ENCODE measurements at places on chromosomes 1 and 21. TPM values are rescaled to one million over a fixed set of nuclear protein-coding genes. Genes with fewer than 3 reads are reported as not detected.

DNA sequence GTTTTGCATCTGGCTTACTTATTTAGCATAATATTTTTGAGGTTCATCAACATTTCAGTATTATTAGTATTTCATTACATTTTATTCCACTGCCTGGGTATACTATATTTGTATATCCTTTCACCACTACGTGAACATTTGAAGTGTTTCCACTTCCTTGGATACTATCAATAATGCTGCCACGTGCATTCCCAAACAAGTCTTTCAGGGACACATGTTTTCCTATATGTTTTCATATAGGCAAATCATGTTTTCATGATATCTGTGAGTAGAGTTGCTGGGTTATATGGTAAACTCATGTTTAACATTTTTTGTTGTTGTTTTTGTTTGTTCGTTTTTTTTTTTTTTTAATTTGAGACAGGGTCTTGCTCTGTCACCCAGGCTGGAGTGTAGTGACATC lies 380.1 kb downstream of the OMA1 start:
- H3K27ac ChIP-seq, result no peak overlapping the region
- H3K4me3 ChIP-seq, result no peak overlapping the region
- no peaks in the 10 kb centered on the region for H3K27me3 ChIP-seq
- H3K36me3 ChIP-seq, result no peaks in the 10 kb centered on the region
- peaks cover 3% of the 10 kb centered on the region for H3K4me1 ChIP-seq

- no peaks in the 10 kb centered on the region for H3K27me3 ChIP-seq
- no peak for DNase-seq
- H3K36me3 ChIP-seq, result no peaks in the 10 kb centered on the region
- no peak overlapping the region for H3K27ac ChIP-seq
Measured at GRCh38 chr1:78540048-78540447, 49.3 kb downstream of the PTGFR start.

DNA sequence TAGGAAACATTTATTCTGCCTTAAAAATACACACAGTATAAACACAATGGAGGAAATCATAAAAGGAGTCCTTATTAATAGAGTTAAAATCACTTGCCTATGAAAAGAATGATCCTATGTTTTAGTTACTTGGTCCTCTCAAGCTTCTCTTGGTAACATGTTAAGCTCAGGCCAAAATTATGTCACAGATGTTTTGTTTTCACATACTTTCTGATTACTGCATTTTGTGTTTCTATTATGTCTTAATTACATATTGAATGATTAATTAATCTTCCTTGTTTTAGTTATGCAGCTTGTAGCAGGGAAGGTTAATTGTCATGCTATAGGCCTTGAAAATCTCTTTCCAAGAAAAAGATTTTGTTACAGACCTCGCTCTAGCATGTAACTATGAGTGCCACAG lies 406.0 kb downstream of the PLA2G4A start:
- no peak overlapping the region for H3K4me3 ChIP-seq
- H3K27me3 ChIP-seq, result no peaks in the 10 kb centered on the region
- H3K27ac ChIP-seq, result no peak overlapping the region
- H3K4me1 ChIP-seq, result no peaks in the 10 kb centered on the region

DNA sequence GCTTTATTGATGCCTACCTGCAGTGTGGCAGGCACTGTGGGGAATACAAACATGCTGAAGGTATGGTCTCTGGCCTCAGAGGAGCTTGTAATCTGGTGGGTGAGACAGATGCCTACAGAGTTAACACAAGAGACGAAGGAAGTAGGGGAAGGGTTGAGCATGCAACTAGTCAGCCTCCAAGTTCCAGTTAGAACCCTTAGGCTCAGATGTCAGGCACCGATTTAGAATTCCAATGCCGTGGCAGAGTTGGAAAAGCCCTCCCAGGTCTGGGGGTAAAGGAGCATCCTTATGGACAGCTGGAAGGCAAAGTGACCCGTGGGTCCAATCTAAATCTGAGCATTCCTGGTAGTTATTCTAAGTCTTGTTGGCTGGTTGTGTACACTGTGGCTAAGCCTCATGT lies 132.9 kb upstream of the GJB5 start:
- H3K27ac ChIP-seq, result no peak overlapping the region
- H3K27me3 ChIP-seq, result no peaks in the 10 kb centered on the region
- H3K4me1 ChIP-seq, result no peaks in the 10 kb centered on the region

GRCh38 chr1:76510672-76511557 lies 356.4 kb upstream of the ST6GALNAC5 start:
- no peak overlapping the region for H3K4me3 ChIP-seq
- no peaks in the 10 kb centered on the region for H3K4me1 ChIP-seq
- H3K27me3 ChIP-seq, result no peaks in the 10 kb centered on the region

DNA sequence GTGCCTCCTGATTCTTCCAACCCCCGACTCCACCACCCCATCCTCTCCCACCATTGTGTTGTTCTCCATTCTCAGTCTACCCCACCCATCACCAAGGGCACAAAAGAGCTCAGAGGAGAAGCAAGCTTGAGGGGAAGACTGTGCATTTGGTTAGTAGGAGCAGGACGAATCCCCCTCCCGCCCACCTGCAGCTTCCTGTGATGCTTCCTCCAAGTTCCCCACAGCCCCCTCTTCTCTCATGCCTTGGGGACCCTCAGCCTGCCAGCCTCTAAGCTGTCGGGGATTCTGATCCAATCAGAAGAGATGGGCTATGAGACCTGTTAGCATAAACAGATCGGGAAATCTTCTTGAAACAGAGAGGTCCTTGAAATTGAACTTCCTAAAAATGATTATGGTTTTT lies 22.2 kb upstream of the CAPZB start:
- H3K4me3 ChIP-seq, result no peak overlapping the region
- H3K4me1 ChIP-seq, result peaks cover 2% of the 10 kb centered on the region
- no peak overlapping the region for H3K27ac ChIP-seq
- DNase-seq, result no peak

DNA sequence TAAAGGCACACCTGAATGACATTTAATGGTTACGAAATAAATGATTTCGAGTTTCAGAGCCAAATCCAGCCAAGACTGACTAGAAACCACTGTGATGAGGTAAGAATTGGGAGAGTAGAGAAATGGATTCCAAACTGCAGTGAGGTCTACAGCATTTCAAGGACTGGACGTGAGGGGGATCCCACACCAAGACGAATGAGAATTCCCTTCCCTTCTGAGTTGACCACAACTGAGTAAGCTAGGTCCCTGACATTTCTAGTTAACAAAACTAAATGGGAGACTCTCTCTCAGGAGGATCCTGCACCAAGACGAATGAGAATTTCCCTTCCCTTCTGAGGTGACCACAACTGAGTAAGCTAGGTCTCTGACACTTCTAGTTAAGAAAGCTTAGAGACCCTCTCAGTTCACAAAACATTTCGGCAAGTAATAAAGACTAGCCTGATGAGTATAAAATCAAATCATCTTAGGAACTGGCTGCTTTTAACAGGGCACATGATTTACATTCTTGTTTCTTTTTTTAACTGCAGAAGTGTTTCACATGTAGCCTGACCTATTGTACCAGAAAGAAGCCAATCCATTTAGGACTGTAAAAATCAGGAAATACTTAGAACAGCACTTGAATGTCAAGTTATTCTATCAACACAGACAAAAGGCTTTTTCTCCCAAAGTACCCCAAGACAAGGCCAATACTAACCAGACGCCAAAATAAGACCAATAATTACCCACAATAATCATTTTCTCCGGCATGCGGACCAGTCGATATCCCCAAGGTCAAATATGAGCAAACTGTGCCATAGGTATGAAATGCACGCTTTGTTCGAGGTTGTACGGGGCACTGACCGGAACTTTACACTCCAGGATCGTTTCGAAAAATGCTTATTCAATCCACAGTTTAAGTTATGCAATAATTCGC lies 1.4 kb upstream of the SPATA1 start:
- peak overlapping the region; percentile 99 for H3K27ac ChIP-seq
- peaks cover 2% of the 10 kb centered on the region for H3K4me1 ChIP-seq
- H3K4me3 ChIP-seq, result peak overlapping the region; percentile 89
- H3K36me3 ChIP-seq, result peaks cover 9% of the 10 kb centered on the region

DNA sequence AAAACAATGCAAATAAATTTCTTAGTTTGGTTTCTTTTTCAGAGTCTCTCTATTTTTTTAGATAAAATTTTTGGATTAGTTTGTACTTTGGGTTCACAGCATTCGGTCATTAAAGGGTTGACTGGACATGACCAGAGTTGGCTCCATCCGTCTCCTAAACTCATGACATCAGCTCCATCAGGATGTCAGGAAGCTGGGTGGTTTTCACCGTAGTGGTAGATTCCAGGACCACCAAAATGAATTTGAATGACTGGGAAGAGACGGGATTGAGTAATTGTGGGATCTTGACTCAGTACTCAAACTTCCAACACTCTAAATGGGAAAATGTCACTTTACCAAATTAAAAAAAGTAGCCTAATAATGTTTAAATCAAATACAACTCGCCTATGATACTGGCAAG lies 279.2 kb upstream of the DUSP10 start:
- no peak overlapping the region for H3K4me3 ChIP-seq
- H3K27me3 ChIP-seq, result no peaks in the 10 kb centered on the region
- peaks cover 8% of the 10 kb centered on the region for H3K4me1 ChIP-seq
- H3K36me3 ChIP-seq, result no peaks in the 10 kb centered on the region

DNA sequence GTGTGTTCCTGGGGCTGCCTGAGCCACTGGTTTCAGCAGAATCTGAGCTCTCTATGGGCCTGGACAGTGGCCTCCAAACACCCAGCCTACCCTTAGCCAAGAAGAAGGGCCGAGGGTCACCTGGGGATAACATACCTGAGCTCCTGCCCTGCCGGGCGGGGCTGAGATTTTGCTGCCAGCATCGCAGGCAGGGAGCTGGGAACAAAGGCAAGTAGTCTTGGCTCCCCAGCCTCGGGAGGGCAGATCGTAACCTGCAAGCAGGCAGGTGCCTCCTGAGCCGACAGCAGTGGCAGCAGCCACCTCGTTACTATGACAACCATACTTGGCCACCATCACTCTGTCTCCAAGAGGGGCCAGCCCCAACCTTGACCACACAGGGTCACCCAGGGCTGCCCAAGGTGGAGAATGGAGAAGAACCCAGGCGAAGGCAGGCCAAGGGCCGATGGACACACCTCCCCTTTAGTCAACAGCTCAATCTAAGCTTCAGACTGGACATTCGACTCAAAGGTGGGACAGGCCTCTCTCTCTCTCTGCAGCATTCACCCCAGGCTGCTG lies 54.6 kb downstream of the TOMM20 start:
- peak overlapping the region; percentile 41 for H3K4me3 ChIP-seq
- H3K27me3 ChIP-seq, result no peaks in the 10 kb centered on the region
- H3K27ac ChIP-seq, result peak overlapping the region; percentile 96
- H3K36me3 ChIP-seq, result no peaks in the 10 kb centered on the region

GRCh38 chr1:15949453-15950245 lies 26.3 kb downstream of the ZBTB17 start:
- no peaks in the 10 kb centered on the region for H3K27me3 ChIP-seq
- H3K4me1 ChIP-seq, result no peaks in the 10 kb centered on the region
- peaks cover 33% of the 10 kb centered on the region for H3K36me3 ChIP-seq
- peak overlapping the region; percentile 40 for H3K27ac ChIP-seq
- no peak for DNase-seq
- no peak overlapping the region for H3K4me3 ChIP-seq

GRCh38 chr1:98296681-98297080 lies 364.8 kb upstream of the SNX7 start:
- DNase-seq, result no peak
- H3K27ac ChIP-seq, result no peak overlapping the region

GRCh38 chr1:191002768-191003167 lies 525.1 kb upstream of the BRINP3 start:
- H3K36me3 ChIP-seq, result no peaks in the 10 kb centered on the region
- no peaks in the 10 kb centered on the region for H3K4me1 ChIP-seq
- H3K27ac ChIP-seq, result no peak overlapping the region
- H3K4me3 ChIP-seq, result no peak overlapping the region

DNA sequence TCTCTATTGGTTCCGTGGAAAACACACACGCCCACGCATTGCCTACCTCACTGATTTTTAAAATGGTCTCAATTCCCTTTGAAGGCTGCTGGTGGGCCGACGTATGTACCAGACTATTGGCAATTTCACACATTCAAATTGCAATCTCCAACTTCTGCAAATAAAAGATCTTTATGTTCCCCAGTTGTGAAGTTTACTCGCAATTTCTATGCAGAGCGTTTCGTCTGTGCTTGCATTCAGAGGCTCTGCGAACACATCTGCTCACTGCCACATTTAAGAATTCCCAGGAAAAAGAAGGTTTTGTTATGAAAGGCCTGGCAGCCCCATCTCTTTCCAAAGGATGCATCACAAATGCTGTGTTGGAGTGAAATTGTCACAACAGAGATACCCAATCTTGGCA lies 288.0 kb upstream of the KAZN start:
- H3K4me1 ChIP-seq, result no peaks in the 10 kb centered on the region
- no peak for DNase-seq
- no peaks in the 10 kb centered on the region for H3K36me3 ChIP-seq
- no peak overlapping the region for H3K4me3 ChIP-seq

DNA sequence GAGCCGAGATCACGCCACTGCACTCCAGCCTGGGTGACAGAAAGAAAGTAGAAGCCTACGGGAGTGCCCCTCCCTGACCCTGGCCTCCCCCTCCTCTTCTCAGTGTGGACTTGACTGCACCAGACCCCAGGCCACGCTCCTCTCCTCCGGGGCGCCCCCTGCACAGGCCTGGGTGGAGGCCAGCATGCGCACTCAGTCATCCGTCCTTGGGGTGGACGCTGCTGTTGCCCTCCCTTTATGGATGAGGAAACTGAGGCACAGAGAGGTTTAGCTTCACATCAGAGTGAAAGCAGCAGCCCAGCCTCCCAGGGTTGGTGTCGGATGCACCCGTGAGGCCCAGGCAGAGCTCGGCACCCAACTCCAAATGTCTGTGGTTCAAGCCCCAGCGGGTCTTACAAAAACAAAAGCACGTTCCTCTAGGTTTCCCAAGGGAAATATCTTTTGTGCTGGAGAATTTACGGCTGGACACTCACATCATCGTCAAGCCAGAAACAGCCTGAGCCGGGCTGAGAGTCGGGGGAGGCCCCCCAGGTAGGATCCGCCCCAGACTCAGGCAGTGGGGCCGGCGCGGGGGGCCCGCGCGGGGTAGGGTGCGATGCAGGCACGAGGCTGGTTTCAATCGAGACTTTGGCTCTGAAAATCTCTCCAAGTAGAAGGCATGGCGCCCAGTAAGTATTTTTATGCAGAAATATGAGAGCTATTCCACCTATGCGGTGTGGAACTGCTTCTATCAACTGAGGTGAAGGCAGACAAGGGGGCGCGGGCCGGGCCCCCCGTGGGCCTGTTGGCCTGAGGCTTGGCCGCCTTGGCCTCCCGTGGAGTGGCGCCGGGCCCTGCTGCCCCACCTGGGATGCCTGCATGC lies 36.6 kb downstream of the MORN1 start:
- H3K36me3 ChIP-seq, result no peaks in the 10 kb centered on the region
- no peaks in the 10 kb centered on the region for H3K4me1 ChIP-seq
- DNase-seq, result no peak
- H3K4me3 ChIP-seq, result no peak overlapping the region

DNA sequence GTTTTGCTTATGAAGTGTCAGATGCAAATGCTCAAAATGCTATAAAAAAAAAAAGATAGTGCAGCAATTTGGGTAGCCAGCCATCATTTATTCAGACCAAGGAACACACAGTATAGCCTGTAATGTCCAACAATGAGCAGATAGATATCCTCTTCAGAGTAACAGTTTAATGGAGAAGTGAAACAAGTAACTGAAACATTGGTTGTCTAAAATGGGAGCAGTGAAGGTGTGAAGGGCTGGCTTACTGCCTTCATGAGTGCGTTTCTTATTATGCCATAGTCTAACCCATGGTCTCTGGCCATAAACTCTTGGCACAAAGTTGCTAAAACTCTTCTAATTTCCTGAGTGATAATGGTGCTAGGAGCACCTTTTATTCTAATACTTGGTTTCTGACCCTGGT lies 11.4 kb downstream of the RGS5 start:
- no peaks in the 10 kb centered on the region for H3K4me1 ChIP-seq
- no peaks in the 10 kb centered on the region for H3K27me3 ChIP-seq
- no peaks in the 10 kb centered on the region for H3K36me3 ChIP-seq
- no peak for DNase-seq
- H3K4me3 ChIP-seq, result no peak overlapping the region

The TMEM52 gene
- polyA plus RNA-seq, result 13.1 TPM

The KIFAP3 gene
- 4.5 TPM for polyA plus RNA-seq

The TRIM17 gene
- not detected for polyA plus RNA-seq

The ASPM gene
- 0.49 TPM for polyA plus RNA-seq

The RHCE gene
- polyA plus RNA-seq, result 0.42 TPM

The KRTAP10-8 gene
- not detected for polyA plus RNA-seq

The CNN3 gene
- polyA plus RNA-seq, result 72.3 TPM
